ENCODE measurements at places on chromosomes 7 and 10.

- DNase-seq: no peak
Observed at GRCh38 chr7:4731803-4732202, 43.6 kb upstream of the AP5Z1 start.

GRCh38 chr10:73167458-73167782, 388 bp downstream of the ECD start:
- DNase-seq: no peak

GRCh38 chr10:28082316-28082715, 83.4 kb upstream of the ODAD2 start:
- no peak for DNase-seq

DNA sequence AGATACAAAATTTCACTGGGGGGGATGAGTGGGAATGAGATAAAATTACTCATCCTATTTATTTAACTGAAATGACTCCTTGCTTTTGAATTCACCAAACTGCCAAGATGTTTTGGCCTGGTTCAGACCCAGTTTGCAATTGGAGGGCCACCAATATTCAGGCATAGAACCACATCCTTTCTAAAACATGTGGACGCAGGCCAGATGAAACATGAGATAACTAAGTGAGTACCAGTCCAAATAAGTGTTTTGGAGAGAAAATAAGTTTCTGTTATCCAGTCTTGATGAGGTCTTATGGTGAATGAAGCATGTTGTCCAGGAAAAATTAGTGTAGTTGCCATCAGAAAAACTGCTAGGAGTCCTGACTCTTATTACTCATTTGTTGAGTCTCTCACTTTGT, 36.3 kb upstream of the PDK4 start:
- DNase-seq: no peak

DNA sequence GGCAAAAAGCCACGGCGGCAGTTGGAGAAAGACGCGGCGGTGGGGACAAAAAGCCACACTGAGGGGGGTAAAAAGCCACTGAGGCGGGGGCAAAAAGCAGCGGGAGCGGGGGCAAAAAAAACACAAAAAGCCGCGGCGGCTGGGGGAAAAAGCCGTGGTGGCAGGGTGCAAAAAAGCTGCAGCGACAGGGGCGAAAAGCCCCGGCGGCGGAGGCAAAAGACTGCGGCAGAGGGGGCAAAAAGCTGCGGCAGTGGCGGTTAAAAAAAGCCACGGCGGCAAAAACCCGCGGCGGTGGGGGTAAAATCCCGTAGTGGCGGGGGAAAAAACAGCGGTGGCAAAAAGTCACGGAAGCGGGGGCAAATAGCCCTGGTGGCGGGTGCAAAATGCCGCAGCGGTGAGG, 527.3 kb downstream of the ZNF33B start:
- DNase-seq: no peak

All from upper lobe of right lung (tissue), 1 donor.